ENCODE measurements at places on chromosomes 12 and 14.
A peak's percentile ranks its signal among the peaks of the same experiment; 100 is the strongest.

GRCh38 chr14:52789118-52789517, 2.3 kb downstream of the GNPNAT1 start:
- no peak for DNase-seq

DNA sequence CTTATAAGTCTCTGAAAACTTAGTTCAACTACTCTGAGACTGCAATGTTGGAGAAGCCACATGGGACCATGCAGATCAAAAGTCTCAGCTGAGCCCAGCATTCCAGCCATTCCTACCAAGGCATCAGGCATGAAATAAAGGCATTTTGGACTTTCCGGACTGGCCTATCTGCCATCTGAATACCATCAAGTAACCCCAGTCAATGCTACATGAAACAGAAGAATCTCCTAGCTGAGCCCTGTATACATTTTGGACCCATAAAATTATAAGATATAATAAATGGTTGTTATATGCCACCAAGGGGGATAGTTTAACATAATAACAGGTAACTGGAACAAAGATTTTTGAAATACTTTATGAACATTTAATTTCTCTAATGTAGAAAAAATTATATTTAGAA, 9.3 kb upstream of the TMEM260 start:
- DNase-seq: no peak

GRCh38 chr14:71359823-71360222, 452.6 kb downstream of the PCNX1 start:
- no peak for DNase-seq

GRCh38 chr14:71602524-71602923, 329.7 kb upstream of the RGS6 start:
- DNase-seq: no peak

- no peak for DNase-seq
These were observed 80.8 kb downstream of the RIC8B start for GRCh38 chr12:106855221-106855758.

- DNase-seq: no peak
These were observed 44.0 kb upstream of the LRTM2 start for GRCh38 chr12:1776170-1776921.

- DNase-seq: no peak
These were observed 10.2 kb downstream of the AVIL start for GRCh38 chr12:57808351-57808750.

GRCh38 chr14:33781236-33781635, 169.6 kb downstream of the EGLN3 start:
- DNase-seq: no peak

- DNase-seq: peak; percentile 37
These were observed 28.5 kb downstream of the LGMN start for GRCh38 chr14:92719890-92720323.

DNA sequence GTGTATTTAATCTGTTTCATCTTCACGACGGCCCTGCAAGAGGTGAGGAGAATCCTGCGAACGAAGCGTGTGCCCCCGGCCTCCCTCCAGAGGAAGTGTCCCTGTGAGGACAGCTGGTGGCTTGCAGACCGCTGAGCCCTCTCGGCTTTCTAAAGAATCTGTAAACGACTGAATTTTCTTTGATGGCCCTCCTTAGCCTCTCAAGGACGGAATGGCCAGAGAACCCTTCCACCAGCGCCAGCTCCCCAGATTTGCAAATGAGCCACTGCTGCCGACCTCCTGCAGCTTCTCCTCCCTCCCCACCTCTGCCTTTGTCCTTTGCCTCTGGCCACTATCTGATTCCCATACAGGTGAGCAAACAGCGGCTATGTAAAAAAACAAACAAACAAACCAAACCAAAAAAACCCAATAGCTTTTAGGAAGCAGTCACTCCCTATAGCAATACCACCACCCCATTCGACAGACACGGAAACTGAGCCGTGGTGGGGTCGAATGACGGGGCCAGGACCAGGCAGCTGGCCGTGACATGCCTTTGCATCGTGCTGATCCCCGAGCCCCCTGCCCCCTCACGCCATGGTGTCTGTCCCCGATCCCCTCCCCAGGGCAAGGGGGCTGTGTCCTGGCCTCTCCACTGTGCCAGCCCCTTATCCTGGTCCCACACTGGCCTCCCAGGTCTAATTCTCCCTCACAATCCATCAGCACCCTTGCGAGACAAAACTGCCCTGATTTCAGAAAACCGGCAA, 23.6 kb downstream of the RFLNA start:
- DNase-seq: no peak

DNA sequence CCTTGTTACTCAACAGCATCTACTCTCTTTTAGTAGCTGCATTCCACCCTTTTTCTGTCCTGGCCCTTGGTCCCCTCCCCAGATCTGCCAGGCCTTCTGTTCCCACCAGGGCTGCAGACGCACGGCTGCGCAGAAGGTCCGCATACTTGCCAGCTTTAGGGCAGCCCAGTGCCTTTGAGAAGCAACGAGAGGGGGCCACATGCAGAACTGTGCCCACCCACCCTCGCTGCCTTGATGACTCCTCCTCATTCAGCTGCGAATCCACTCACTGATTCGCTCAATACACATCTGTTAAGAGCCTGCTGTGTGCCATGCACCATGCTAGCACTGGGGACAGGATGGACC, 39.2 kb downstream of the PRIMA1 start:
- no peak for DNase-seq

GRCh38 chr12:71719647-71720370, 33.9 kb downstream of the TMEM19 start:
- DNase-seq: peak; percentile 27

DNA sequence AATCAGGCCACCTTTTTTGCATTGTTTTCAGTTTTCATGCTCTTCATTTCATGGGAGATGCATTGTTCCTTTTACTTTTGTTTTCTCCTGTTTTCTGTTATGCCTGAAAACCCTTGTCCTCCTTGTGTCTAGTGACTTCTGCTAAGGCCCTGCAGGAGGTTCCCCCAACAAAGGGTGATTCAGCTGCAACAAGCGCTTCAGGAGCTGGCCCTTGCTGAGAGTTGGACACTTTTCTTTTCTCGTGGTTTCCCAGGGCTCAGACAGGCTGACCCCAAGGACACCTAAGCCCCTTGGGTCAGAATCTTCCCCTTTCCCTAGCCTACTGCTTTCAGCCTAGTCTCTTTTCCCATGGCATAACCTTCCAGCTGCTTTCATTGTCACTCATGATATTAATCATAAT, 98.9 kb downstream of the PLXNC1 start:
- no peak for DNase-seq

DNA sequence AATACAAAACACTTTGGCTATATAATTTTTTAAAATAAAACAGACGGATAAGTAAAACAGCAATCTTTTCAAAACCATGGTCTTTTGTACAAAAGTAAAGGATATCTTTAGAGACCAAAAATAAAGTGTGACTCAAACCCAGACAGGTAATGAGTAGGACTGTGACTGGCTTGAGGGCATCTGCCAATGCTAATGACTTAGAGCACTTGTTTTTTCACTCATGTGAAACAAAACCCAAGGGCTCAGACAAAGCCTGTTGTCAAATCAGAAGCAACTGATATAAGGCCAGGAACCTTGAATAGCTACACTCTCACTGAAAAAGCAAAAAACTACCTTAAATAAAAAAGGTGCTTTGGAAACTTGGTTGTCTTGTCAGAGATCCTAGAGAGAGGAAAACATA, 357.4 kb downstream of the TMEM117 start:
- no peak for DNase-seq

DNA sequence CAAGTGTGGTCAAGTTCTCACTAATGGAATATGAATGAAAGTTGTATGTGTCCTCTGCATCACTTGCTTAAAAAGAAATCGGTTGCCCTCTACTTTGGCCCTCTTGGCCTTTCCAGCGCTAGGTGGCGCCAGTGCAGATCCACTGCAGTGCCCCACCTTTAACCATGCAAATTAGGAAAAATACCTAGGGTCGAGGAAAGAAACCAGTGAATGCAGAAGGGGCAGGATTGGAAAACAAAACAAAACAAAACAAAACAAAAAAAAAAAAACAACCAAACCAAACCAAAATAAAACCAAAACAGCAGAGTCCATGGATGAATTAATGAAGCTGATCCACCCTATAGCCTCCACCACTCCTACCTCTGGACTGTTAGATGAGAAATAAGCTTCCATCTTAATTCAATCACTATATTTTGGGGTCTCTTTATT, 12.9 kb upstream of the NEMF start:
- peak; percentile 58 for DNase-seq

DNA sequence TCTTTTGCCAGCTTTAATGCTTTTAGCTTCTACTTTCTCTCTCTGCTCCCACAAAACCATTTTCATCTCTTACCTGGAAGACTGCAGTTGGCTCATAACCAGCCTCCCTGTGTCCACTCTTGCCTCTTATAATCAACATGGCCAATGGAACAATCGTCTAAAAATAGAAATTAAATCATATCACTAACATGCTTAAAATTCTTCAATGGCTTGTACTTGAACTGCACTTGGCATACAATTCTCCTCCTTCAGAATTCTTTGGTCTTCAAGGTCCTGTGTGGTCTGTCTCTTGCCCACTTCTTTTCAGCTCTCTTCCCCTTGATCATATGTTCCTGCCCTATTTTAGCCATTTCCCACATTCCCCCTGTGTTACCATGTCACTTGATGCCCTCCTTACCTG, 342.2 kb downstream of the ATP23 start:
- no peak for DNase-seq

DNA sequence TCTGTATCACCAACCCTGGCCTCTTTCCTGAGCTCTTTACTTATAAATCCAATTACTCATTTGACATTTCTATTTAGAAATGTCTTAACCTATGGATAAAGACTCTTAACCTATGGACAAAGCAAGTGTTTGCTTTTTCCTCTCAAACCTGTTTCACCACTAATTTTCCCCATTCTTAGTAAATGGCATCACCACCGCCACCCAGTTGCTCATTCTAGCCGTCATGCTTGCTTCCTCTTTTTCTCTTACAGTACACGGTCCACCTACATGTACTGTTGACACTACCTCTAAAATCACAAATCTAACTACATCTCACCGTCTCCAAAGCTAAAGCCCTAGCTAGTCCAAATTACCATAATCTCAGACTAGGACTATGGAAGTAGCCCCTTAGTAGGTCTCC, 60.0 kb downstream of the CAPS2 start:
- no peak for DNase-seq

- DNase-seq: no peak
These were observed 319.8 kb downstream of the CEP128 start for GRCh38 chr14:80621701-80622100.

- DNase-seq: no peak
These were observed 942 bp upstream of the GSG1 start for GRCh38 chr12:13104409-13104808.

DNA sequence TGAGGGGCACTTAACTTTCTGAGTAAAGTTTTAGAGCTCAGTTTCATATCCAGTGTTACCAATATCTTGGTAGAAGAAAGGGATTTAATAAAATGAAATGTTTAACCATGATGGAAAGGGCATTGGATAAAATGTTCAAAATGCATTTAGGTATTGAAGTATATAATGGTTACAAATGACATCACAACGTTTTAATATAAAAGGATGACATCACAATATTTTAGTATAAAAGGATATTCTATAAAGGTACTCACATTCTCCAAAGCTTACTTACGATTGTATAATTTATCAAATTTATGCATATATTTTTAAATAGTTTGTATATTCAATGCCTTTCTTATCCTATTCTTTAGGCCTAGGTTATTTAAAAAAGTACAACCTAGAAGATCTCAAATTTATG, 226.1 kb downstream of the PPFIA2 start:
- DNase-seq: no peak

DNA sequence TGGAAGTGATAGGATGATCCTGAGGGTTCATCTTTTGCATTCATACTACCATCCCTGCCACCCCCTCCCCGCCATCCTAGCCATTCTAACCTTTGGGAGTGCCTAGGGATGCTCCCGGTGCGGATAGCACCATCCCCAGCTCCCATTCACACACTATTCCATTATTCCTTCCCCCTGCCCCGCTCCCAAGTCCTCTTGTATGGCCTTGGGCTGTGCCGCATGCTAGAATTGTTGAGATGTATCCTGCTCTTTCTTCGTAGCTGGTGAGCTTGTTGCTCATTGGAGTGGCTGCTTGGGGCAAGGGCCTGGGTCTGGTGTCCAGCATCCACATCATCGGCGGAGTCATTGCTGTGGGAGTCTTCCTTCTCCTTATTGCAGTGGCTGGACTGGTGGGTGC, 644 bp downstream of the TSPAN31 start:
- DNase-seq: no peak

DNA sequence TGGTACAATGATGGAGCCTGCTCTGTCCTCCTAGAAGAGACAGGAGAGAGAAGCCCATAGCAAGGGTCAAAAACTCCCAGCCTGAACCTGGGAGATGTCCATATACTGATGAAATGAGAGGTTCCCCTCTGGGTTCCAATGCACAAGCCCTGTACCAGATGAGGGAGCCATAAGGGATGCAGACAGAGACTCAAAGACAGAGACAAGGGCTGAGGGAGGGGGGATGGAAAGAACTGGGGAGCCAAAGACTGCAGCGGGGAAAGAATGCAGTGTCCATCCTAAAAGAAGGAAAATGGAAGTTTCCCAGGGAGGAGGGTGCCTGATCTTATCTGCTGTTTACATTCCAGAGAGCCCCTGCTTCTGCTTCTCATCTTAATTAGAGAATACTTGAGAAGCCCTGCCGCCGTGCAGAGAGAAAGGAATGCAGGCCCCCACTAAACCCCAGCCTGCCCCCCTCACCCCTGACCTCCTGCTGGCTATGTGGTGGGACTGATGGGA, 27.7 kb downstream of the KRT18 start:
- DNase-seq: no peak

DNA sequence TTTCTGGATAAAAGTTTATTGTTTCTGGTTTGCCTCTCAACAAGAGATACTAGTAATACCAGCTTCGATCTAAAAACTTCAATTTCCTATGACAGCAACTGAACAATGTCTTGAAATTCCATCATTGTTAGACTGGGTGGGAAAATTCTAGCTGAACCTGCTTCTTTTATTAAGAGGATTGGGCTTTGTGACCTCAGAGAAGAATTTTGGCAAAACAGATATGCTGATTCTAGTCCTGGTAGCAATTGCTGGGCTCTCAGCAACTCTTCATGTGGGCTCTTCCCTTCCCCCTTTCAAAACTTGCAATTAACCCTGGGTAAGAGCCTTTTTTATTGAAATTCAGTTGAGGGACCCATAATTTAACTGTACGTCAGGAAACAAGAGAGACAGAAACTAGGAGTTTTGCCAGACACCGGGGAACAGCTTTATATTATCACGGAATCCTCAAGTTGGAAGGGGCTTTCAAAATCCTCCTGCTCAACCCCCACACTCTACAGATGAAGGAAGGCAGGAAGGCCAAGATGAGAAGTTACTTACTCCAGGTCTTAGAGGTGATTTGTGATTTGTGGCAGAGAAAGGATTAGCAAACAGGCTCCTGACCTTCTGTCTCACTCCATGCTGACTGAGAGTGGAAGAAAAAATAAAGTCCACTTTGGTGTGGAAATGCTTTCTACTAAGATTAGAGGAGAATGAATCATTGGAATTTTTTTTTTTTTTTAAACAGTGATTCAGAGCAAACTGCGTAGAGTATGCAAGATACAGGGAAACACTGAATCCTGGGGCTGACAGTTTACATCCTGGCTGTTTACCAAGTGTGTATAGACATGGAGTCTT, 239.0 kb upstream of the ATP2B1 start:
- DNase-seq: peak; percentile 11

All from skin of body (tissue), 3 donors.